Smooth muscle cell of the pulmonary artery (primary cell): ENCODE measurements at places on chromosomes 12 and 14. TPM values are rescaled to one million over a fixed set of nuclear protein-coding genes. Genes with fewer than 3 reads are reported as not detected.

Gene ADCY4
- total RNA-seq = 3.3 and 4.9 TPM in 2 replicates

Gene FAM234B
- 11.0 and 12.6 TPM in 2 replicates for total RNA-seq

Gene AGAP2
- 0.17 and 0.20 TPM in 2 replicates for total RNA-seq

Gene ANO4
- 0.26 and 1.2 TPM in 2 replicates for total RNA-seq

Gene NUAK1
- 15.6 and 31.4 TPM in 2 replicates for total RNA-seq

Gene SOAT2
- total RNA-seq = not detected in 2 replicates

Gene RAD51AP1
- total RNA-seq = 1.7 and 5.2 TPM in 2 replicates

Gene HOXC11
- not detected in 2 replicates for total RNA-seq

Gene ABCB9
- 15.1 and 16.4 TPM in 2 replicates for total RNA-seq

Gene TRPV4
- total RNA-seq = 1.3 and 1.4 TPM in 2 replicates

Gene PPP1R1A
- not detected in 2 replicates for total RNA-seq

Gene TMEM63C
- total RNA-seq = under 0.01 and 0.17 TPM in 2 replicates

Gene BMP4
- total RNA-seq = 9.7 and 20.0 TPM in 2 replicates

Gene GARIN6
- not detected in 2 replicates for total RNA-seq

Gene SIX1
- total RNA-seq = 4.6 and 5.4 TPM in 2 replicates

Gene SPSB2
- 4.8 and 6.3 TPM in 2 replicates for total RNA-seq

Gene KRT85
- total RNA-seq = not detected in 2 replicates

Gene MUCL1
- total RNA-seq = not detected in 2 replicates

Gene FAM90A1
- 0.13 TPM in 1 of 2 replicates, not detected in the other for total RNA-seq

Gene CLEC4C
- total RNA-seq = not detected in 2 replicates
